Smooth muscle cell of the umbilical artery (primary cell): ENCODE measurements at places on chromosomes 4 and X. TPM values are rescaled to one million over a fixed set of nuclear protein-coding genes. Genes with fewer than 3 reads are reported as not detected.

The USP17L5 gene
- not detected in 2 replicates for total RNA-seq

The ENPEP gene
- 0.30 and 3.1 TPM in 2 replicates for total RNA-seq

The MAGEC1 gene
- total RNA-seq = not detected in 2 replicates

The EFHC2 gene
- 0.23 and 0.89 TPM in 2 replicates for total RNA-seq

The PHEX gene
- under 0.01 and 0.37 TPM in 2 replicates for total RNA-seq

The ETNPPL gene
- not detected in 2 replicates for total RNA-seq

The FAM114A1 gene
- 437 and 526 TPM in 2 replicates for total RNA-seq

The PDCL2 gene
- total RNA-seq = not detected in 2 replicates

The HTRA3 gene
- 0.42 and 12.5 TPM in 2 replicates for total RNA-seq

The XKRX gene
- total RNA-seq = under 0.01 and 0.14 TPM in 2 replicates

The SYP gene
- total RNA-seq = 0.30 and 0.32 TPM in 2 replicates

The IL9R gene
- total RNA-seq = not detected in 2 replicates

The FAM47C gene
- total RNA-seq = not detected in 2 replicates

The CFAP99 gene
- not detected in 2 replicates for total RNA-seq

The FGFR3 gene
- 0.59 and 1.3 TPM in 2 replicates for total RNA-seq

The SLIT2 gene
- total RNA-seq = 18.1 and 34.0 TPM in 2 replicates

The VCX3A gene
- total RNA-seq = not detected in 2 replicates

The PASD1 gene
- total RNA-seq = not detected in 2 replicates

The TCP11X2 gene
- total RNA-seq = not detected in 2 replicates

The RHOXF2 gene
- total RNA-seq = not detected in 2 replicates

The FTHL17 gene
- total RNA-seq = not detected in 2 replicates

The TMEM156 gene
- total RNA-seq = 2.1 and 6.5 TPM in 2 replicates

The ATP2B3 gene
- under 0.01 and 0.09 TPM in 2 replicates for total RNA-seq

The DCHS2 gene
- total RNA-seq = under 0.01 TPM in 1 of 2 replicates, not detected in the other

The ITGB1BP2 gene
- total RNA-seq = 4.2 and 6.0 TPM in 2 replicates

The PFKFB1 gene
- total RNA-seq = under 0.01 TPM in 1 of 2 replicates, not detected in the other

The AFM gene
- total RNA-seq = not detected in 2 replicates

The BCAP31 gene
- total RNA-seq = 156 and 184 TPM in 2 replicates

The SPANXC gene
- not detected in 2 replicates for total RNA-seq

The MSN gene
- total RNA-seq = 166 and 515 TPM in 2 replicates

The EBP gene
- total RNA-seq = 35.6 and 45.4 TPM in 2 replicates
